ENCODE measurements at places on chromosomes 1 and 21.

GRCh38 chr1:26723013-26723991 lies 27.5 kb downstream of the ARID1A start:
- peak; percentile 58 for DNase-seq

- DNase-seq: no peak
Measured at GRCh38 chr1:79842811-79843210, 836.3 kb upstream of the ADGRL4 start.

DNA sequence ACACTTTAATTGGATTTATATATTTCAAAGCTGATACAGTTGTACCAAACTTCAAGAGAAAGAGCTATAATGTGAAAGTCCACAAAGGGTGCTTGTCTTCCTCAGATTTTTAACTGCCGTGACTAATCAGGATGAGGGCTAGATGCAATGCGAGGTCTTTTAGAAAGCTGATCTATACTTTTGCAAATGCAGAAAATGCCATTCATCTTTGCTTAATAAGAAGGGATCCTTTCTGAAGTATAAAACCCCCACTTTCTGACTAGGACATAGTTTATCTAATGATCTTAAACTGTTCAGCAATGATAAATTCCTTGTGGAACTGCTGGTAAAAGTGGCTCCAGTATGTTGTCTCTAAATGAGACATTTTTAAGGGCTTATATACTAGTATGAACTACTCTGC lies 102.7 kb upstream of the NGF start:
- DNase-seq: no peak

DNA sequence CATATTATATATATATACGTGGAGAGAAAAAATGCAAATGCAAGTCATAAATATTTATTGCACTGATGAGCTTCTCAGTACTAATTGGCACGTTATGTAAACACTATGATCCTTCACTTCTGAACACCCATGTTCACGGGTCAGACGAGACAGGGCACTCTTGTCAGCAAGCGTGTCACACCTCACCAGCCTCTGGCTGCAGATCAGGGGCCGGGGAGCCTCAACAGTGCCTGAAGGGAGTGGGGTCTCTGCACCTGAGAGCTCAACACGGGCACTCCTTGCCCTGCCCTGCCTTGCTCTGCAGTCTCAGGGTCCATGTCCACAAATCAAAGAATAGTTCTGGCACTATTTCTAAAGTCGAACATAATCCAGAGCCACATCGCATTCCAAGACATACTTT lies 409 bp upstream of the HIVEP3 start:
- no peak for DNase-seq

- DNase-seq: no peak
Measured at GRCh38 chr1:10734962-10735544, 61.4 kb downstream of the CASZ1 start.

DNA sequence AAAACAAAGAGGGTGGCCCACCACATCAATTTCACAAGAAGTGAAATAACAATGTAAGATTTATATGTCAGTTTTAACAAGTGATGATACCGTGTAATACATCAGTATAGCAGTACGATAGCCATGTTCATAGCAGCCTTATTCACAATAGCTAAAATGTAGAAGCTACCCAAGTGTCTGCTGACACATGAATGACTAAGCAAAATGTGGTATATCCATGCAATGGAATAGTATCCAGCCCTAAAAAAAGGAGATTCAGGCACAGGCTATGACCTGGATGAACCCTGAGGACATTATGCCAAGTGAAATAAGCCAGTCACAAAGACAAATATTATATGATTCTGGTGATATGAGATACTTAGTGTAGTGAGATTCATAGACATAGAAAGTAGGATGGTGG lies 18.0 kb downstream of the KIF26B start:
- DNase-seq: no peak

GRCh38 chr1:11681071-11681771 lies at the start of gene MAD2L2:
TSS of gene MAD2L2 (minus strand) at chr1:11681148. CDS start at chr1:11680601, 547 bp downstream.
- DNase-seq: peak; percentile 86

GRCh38 chr1:64975127-64975526 lies 8.8 kb upstream of the JAK1 start:
- no peak for DNase-seq

- no peak for DNase-seq
Measured at GRCh38 chr1:167770127-167770526, 48.3 kb downstream of the MPZL1 start.

DNA sequence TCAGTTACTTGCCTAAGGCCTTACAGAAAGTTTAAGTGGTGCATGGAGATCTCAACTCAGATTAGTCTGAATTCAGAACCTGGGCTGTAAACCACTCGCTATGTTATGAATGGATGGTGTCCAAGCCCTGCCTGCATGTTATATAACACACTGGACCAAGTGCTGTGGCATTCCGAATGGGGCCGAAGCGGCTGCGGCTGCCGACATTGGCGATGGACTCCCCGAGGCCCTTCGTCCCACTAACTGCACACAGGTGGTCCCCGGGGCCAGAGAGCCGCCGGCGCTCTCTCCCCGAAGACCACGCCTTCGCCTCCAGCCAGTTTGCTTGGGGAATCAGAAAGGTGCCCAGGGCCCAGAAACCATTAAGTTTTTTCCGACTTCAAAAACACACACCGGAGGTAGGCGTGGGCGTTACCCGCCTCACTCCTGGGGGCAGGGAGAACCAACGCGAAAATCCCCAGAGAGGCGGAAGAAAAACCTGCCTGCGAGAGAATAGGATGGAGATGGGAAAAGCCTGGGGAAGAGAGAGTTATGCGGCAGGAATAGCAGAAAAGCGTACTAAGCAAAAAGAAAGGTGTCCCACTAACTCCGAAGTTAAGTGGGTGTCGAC lies 579 bp upstream of the TENT5C start:
- DNase-seq: no peak

- no peak for DNase-seq
Measured at GRCh38 chr1:23592209-23592892, 33.0 kb upstream of the ID3 start.

GRCh38 chr1:55981010-55981650 lies 598.2 kb downstream of the PLPP3 start:
- no peak for DNase-seq

GRCh38 chr1:247576514-247576913 lies 11.6 kb upstream of the OR2G2 start:
- no peak for DNase-seq

DNA sequence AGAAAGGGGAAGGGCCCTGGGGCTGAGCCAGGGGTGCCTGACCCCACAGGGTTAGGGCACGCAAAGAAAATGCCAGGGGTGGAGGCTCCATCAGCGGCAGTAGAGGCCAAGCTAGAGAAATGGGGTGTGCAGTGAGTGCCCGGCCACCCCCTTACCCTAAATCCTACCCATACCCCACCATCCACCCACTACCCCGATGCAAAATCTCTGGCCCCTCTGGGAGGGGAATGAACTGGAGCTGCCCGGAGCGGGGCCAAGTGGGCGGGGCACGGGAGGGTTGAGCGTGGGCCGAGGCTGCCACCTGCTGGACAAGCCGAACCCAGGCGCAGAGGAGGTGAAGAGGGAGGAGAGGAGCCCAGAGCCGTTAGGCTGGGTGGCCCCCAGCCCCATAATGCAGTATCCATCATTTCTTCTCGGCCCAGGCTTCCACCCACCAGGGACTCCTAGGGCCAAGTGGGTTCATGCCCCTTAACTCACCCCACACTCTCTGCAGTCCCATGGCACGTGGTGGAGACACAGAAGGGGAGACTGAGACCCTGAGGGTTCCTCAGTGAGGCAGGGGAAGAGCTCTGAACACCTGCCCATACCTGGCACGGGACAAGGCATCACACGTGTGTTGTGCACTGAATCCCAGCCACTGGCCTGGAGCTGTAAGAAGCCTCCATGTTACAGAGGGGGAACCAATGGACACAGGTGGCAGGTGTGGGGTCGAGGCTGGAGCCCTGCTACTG lies 1.4 kb upstream of the C1QC start:
- DNase-seq: peak; percentile 20

GRCh38 chr1:145978471-145978853 lies 14.0 kb downstream of the POLR3GL start:
- no peak for DNase-seq

DNA sequence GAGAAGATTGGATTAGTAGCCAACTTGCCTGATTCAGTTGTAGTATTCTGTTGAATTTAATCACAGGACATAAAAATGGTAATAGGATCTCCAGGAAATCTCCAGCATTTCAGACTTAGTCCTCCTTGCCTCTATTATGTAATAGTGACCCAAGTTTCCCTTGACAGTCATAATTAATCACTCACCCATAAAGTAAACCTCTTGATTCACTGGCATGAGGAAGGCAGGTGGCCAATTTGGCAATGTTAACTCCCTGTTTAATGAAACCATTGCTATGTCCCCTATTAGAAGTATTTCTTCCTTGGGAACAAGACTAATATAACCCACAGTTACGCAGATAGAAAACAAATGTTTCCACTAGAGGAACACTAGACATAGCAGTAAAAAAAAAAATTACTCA lies 604.8 kb upstream of the CXADR start:
- DNase-seq: no peak

GRCh38 chr21:33229099-33229783 lies 497 bp upstream of the IFNAR2 start:
- no peak for DNase-seq

- no peak for DNase-seq
Measured at GRCh38 chr1:151277249-151277648, 4.8 kb upstream of the ZNF687 start.

DNA sequence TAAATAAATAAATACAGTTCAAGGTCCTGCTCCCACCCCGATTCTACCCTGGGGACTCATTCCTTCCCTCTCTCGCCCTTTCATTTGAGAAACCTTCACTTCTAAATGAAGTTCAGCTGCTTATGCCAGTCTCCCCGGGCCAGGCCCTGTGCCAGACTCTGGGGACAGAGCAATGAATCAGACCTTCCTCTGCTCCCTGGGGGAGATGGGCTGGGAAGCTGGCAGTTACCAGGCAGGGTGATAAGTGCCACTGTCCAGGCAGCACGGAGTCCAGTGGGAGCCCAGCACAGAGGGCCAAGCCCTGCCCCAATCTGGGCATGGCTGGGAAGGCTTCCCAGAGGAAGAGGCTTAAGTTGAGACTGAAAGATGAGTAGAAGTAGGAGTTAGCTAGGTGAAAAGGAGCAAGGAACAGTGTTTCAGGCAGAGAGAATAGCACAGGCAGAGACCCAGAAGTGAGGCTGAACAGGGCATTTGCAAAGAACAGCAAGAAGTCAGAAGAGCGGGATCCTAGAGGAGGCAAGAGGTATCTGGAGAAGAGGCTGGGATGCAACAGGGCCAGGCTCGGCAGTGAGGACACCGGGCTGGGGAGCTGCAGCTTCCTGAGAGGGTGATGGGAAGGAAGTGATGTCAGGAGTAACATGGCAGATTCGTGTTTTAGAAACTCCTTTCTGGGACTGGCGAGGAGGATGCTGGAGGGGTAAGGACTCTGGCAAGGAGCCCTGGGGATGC lies 13.5 kb downstream of the KCNQ4 start:
- DNase-seq: no peak

- DNase-seq: no peak
Measured at GRCh38 chr1:234629026-234629425, 19.0 kb upstream of the IRF2BP2 start.
